ENCODE measurements at places on chromosomes 1 and 21. TPM values are rescaled to one million over a fixed set of nuclear protein-coding genes. Genes with fewer than 3 reads are reported as not detected.

TSPAN1 gene
- total RNA-seq: 2.6 TPM

TMEM39B gene
- 10.4 TPM for total RNA-seq

LCE2B gene
- total RNA-seq: not detected

TTC39A gene
- not detected for total RNA-seq

PTPN22 gene
- 13.9 TPM for total RNA-seq

HAO2 gene
- total RNA-seq: not detected

PCNX2 gene
- 6.2 TPM for total RNA-seq

SELE gene
- total RNA-seq: not detected

CDC14A gene
- 5.8 TPM for total RNA-seq

RPE65 gene
- not detected for total RNA-seq

ADAM30 gene
- not detected for total RNA-seq

RBM11 gene
- not detected for total RNA-seq

ARHGEF16 gene
- not detected for total RNA-seq

TENT5C gene
- total RNA-seq: not detected

TMEM200B gene
- total RNA-seq: 0.17 TPM

SMIM34 gene
- total RNA-seq: not detected

C1orf53 gene
- 11.1 TPM for total RNA-seq

LYST gene
- total RNA-seq: 2.4 TPM

MLLT11 gene
- 16.9 TPM for total RNA-seq

FAM177B gene
- total RNA-seq: not detected

KIAA1614 gene
- 5.9 TPM for total RNA-seq

PDC gene
- total RNA-seq: not detected

HTR1D gene
- total RNA-seq: not detected

CCDC185 gene
- not detected for total RNA-seq

SLAMF6 gene
- not detected for total RNA-seq

LIN9 gene
- total RNA-seq: 12.3 TPM

ATAD3C gene
- total RNA-seq: not detected

FCMR gene
- total RNA-seq: not detected

F13B gene
- total RNA-seq: not detected

TFF1 gene
- not detected for total RNA-seq

CD53 gene
- total RNA-seq: not detected

HENMT1 gene
- total RNA-seq: 0.17 TPM

NGF gene
- not detected for total RNA-seq

DEPDC1 gene
- total RNA-seq: 134 TPM

LCE1E gene
- total RNA-seq: not detected

ZC3H12A gene
- total RNA-seq: 4.7 TPM

CC2D1B gene
- total RNA-seq: 46.4 TPM

SHE gene
- total RNA-seq: not detected
